IPS DF 19.7 (cell line): ENCODE measurements at places on chromosomes 2 and 18.

DNA sequence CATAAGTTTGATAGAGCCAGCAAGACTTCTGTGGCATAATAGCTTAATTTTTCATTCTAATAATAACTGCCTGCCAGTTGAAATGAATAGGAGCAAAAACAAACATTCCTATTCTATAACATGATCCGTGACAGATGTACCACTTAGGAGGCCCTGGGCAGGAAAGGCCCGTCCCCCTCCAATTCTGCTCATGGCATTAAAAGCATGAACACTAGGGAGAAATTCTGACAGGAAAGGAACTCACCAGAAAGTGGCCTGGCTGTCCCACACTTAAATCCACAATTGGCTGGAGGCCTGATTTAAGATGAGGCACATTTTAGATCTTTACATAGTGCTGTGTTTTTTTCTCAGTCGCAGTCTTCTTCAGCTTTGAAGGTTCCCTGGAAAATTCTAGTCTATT is 261.9 kb upstream of the ETAA1 start:
- no peak for DNase-seq

- DNase-seq: no peak
Measured at GRCh38 chr2:232925153-232925820, 55.2 kb downstream of the SNORC start.

GRCh38 chr2:179218848-179219594 is 45.6 kb downstream of the SESTD1 start:
- DNase-seq: peak; percentile 38

GRCh38 chr2:30605197-30605596 is 158.2 kb downstream of the LCLAT1 start:
- DNase-seq: no peak

DNA sequence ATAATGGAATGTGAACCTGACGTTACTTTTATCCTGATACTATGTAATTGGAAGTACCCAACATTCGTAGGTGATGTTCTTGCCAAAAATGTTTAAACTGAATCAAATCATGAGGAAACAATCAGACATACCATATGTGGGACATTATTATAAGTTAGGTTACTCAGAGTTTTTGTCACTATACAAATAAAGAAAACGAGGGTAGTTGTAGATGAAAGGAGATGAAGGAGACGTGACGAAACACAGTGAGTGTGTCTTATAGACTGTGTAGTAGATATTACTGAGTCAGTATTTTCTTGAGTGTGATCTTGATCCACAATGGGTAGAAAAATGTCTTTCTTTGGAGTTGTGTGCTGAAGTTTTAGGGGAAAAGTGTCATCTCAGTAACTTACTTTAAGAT is 176.8 kb downstream of the ZNF407 start:
- no peak for DNase-seq

DNA sequence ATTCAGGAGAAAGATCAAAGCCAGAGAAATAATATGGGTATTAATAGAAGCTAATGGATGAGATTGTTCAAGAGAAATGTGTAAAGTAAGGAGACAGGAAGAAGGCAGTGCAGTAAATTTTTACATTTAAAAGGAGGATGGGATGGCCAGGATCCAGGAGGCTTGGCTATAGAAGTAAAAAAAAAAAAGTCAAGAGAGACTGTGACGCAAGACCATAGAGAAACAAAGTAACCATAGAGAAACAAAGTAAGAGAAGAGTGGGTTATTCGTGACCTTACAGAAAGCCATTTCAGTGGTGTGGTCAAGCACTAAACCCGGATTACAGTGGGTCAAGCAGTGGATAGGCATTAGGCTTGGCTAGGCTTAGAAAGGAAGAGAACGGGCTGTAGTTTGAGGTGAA is 10.5 kb upstream of the FAM171B start:
- no peak for DNase-seq

DNA sequence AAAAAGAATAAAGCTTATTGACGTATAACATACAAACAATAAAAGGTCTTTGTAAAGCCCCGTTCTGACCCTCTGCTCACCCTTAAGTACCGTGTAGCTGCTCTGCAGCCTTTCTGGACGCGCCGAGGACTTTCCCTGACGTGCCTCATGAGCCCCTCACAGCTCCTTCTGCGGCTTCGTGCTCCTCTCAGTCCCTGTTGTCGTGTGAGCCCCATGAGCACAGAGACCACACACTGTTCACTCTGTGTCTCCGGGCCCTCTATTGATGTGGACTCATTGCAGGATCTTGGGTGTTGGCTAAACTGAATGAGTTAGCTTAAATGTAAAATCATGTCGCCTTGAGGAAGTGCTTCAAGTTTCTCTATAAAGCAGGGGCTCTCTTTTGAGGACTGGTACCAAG is 43.6 kb upstream of the INHBB start:
- no peak for DNase-seq
